ENCODE measurements at places on chromosomes 2 and 18. TPM values are rescaled to one million over a fixed set of nuclear protein-coding genes. Genes with fewer than 3 reads are reported as not detected.

DNA sequence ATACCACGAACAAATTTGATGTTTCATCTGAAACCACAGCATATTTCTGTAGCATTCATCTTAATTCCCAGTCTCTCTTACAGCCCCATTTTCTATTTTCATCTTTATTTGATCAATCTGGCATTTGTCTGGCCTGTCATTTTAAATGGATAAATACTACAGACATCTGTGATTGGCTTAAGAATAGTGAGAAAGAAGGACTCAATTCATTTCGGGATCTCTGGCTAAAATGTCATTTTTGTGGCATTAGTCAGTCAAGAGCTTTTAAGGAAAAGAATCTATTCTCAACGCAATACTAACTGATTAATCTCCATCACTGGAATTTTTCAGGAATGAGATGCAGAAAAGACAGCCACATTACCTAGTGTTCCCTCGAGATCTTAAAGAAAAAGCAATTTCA lies 585.9 kb downstream of the IRS1 start:
- no peak for DNase-seq

DNA sequence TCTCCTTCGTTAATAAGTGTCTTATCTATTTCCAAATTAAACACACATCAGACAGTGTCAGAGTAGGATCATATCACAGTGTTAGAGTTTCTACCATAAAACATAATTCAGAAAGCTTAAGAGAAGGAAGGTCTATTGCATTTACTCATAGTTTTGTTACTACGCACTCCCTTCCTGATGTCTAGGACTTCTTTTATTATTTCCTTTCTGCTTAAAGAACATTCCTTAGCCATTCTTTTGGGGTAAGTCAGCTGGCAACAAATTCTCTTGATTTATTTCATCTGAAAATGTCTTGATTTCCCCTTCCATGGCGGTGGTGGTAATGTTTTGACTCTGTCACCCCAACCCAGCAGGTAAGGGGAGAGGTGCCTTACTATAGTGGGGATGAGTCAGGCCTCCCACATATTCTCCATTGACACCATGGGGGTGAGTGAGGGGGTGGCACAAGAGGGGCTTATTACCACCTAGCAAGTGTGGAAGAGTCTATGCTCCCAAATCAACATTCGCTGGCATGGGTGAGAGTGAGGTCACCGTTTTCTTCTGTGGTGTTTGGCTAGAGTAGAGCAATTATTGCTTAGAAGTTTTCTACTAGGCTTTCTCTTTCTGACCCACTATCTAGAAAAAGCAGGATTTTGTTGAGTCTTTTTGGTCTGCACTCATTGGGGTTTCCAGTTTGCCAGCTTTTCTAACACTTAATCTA lies 29.9 kb downstream of the ABCB11 start:
- DNase-seq = no peak

DNA sequence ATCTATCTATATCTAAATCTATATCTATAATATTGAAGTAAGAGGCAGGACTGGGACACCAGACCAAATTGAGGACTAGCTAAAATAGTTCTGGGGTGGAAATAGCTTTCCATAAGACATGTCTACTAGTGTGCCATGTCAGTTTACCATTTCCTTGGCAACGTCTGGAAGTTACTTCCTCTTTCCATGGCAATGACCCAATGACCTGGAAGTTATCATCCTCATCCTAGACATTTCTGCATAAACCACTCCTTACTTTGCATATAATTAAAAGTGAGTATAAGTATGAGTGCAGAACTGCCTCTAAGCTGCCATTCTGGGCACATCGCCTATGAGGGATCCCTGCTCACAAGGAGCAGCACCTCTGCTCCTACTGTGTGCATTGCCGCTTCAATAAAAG lies 734.0 kb upstream of the GCFC2 start:
- DNase-seq = no peak

GRCh38 chr2:69340101-69340775 lies 46.8 kb downstream of the GFPT1 start:
- no peak for DNase-seq

DNA sequence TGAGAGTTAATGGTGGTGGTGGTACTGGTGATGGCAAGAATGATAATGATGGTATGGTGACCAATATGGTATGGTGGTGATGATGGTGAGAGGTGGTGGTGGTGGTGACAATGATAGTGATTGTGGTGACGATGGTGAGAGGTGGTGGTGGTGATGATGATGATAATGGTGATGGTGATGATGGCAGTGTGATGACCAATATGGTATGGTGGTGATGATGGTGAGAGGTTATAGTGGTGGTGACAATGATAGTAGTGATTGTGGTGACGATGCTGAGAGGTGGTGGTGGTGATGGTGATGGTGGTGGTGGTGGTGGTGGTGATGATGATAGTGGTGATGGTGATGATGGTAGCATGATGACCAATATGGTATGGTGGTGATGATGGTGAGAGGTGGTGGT lies 169.2 kb downstream of the GBX2 start:
- DNase-seq = no peak

COMMD1 gene
- 34.0 TPM for total RNA-seq

NDUFAF7 gene
- 18.6 TPM for total RNA-seq

ZNF804A gene
- total RNA-seq = 1.2 TPM

Data from ureter (tissue), 1 donor.